ENCODE measurements at places on chromosomes 16 and 17.

- no peak for DNase-seq
Measured at GRCh38 chr16:4981473-4981872, 23.3 kb downstream of the SEC14L5 start.

GRCh38 chr17:35596072-35596471, 8.9 kb downstream of the AP2B1 start:
- DNase-seq: no peak

DNA sequence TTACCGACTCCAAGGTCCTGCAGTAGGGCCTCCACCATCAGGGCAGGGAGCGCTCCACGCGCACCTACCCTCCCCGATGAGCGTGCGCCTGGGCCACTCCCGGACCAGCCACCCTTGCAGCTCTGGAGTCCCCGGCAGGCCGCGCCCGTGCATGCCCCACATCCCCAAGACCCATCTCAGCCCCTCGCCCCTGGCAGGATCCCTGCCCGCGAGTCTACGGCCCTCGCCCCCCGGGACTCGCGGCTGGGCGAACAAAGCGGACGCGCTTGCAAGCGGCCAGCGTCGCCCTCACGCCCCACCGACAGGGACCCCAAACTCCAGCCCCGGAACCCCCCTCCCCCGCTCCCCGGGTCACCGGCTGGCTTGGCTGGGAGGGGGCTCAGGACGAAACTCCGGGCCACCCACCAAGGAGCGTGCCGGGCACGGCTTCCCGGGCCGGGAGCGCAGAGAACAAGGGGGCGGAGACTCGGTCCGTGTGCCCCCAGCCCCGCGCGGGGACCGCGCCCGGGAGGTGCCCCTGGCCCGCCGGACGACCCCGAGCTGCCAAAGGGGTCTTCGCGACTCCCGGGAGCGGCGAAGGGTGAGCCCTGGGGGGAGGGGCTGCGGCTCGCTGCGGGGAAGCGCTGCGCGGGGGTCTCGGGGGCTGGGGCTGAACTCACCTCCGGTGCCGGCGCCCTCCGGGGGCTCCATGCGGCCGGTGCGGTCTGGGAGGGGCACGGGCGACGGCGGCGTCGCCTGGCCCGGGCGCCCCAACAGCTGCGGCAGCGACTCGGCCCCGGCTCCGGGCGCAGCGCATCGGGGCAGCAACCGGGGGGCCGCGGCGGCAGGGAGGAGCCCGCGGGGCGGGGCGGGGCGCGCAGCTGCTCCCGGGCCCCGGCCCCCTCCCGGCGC, at the start of gene DBNDD1:
Gene DBNDD1 (minus strand): TSS at position 805 of the 891 bp plus-strand sequence. CDS start 115 bp downstream, at position 690.
- DNase-seq: no peak

DNA sequence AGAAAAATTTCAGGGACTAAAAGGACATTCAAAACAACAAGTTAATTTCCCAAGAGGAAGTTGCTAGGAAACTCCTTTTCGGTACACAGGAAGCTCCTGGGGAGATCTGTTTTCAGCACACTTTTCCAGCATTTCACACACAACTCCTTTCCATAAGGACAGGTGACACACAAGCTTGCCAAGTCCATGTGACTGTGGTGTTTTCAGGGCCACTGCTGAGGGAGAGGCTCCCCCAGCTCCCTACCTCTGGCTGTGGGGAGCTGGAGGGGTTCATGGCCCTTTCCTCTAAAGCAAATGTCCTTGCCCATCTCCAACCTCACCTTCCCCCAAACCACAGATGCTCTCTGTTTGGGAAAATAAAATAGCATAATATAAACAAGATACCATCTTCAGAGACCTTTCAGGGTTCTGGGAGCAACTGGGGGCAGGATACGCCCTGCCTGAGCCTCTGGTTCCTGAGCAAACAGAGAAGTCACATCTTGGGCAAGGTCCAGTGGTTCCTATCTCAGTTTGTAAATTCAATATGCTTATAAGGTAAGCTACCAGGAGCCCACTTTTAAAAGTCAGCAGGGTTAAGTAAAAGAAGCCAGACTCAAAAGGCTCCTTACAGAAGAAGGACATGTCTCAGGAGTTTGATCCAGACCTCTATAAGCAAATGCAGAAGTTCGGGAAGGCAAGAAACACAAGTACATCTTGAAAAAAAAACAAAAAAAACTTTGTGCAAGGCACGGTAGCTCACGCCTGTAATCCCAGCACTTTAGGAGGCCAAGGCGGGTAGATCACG, 3.0 kb downstream of the PDZD9 start:
- DNase-seq: no peak

DNA sequence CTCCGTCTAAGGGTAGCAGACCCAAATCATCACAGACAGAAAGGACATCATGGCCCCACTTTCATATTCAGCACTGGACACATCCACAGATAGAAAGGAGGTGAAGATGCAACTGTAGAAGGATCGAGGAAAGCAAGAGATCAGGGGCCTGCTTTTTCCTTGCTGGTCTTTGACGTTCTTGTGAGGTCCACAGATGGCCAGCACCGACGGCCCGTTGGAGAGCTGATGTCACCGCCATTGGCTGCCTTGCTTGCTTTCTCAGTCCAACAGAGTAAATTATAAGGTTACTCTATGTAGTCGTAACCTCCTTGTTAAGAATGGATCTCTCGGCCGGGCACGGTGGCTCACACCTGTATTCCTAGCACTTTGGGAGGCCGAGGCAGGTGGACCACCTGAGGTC, 5.1 kb upstream of the RBFOX3 start:
- no peak for DNase-seq

- DNase-seq: no peak
Measured at GRCh38 chr17:77566151-77566550, 392.4 kb upstream of the TNRC6C start.

DNA sequence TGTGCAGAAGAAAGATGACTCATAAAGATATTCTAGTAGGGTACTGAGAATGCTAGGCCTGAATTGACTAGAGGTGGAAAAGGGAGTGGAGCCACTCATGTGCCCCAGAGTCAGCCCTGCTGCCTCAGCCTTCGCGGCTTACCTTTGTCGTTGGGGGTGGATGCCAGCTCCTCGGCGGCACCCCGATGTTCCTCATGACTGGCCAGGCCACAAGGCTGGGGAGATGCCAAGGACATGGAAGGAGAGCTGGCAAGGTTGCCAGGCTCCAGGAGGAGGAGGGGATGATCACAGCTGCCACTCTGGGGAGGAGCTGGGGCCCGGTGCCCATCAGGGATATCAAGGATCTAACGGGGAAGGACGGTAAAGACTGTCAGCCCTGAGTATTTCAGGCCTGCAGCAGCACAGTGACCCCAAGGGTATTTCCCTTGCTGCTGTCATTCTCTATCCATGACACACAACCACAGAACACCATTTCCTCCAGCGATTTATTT, 9.7 kb upstream of the SLC35B1 start:
- no peak for DNase-seq

DNA sequence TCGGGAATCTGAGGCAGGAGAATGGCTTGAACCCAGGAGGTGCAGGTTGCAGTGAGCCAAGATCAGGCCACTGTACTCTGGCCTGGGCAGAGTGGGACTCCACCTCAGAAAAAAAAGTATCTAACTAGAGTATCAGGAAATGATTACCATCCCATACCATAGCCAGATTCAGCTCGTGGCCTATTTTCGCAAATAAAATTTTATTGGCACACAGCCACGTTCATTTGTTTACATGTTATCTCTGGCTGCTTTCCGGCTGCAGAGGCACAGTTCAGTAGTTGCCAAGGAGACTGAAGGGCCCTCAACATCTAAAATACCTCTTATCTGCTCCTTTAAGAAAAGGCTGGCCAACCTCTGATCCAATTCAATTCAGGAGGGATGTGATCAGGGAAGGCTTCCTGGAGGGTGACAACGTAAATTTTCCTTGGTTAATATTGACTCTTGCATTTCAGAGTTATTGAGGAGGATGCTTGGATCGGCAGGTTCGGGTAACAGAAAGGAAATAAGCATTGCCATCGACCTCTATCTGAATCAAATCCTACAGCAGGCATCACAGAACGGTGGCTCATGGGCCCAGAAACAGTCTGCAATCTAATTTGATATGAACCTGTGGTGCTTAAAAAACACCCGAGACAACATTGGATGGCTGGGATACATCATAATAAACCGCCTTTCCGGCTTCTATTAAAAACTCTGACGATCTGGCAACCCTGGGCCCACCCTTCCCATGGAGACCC, 73.8 kb downstream of the XYLT1 start:
- peak; percentile 35 for DNase-seq

DNA sequence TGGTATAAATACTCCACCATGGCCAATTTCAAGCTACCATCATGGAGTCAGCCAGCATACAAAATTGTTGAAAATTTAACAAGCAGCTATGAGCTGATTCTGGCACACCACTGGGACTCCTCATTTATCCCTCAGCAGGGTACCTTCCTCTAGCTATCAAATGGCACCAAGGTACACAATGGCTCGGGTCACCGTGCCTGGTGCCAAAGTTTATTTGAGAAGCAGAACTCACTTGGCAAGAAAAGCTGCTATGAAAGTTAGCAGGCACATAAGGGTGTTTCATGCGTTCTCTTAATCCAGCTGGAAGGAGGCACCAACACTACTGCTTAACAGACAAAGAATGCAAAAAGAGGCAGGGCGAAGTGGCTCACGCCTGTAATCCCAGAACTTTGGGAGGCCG, 51.6 kb downstream of the IKZF3 start:
- DNase-seq: no peak

DNA sequence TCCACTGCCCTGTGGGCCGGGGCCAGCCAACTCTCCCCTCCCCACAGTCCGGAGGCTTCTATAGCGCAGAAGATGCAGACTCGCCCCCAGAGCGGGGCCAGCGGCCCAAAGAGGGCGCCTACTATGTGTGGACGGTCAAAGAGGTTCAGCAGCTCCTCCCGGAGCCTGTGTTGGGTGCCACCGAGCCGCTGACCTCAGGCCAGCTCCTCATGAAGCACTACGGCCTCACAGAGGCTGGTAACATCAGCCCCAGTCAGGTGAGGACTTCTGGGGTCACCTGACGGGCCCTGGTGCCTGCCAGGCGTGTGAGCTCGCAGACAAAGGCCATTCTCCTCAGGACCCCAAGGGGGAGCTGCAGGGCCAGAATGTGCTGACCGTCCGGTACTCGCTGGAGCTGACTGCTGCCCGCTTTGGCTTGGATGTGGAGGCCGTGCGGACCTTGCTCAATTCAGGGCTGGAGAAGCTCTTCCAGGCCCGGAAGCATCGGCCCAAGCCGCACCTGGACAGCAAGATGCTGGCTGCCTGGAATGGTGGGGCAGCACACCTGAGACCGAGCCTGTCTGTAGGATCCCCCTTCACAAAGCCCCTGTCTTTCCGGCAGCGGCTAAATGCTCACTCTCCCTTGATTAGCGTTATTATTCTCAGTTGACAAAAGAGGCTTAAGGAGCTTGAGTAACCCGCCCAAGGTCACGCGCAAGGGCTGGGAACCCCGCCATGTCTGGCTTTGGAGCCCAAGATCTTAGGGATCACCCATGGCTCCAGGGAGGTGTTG, 3.9 kb downstream of the SPATA20 start:
- peak; percentile 84 for DNase-seq

- no peak for DNase-seq
Measured at GRCh38 chr16:66849021-66849420, 4.8 kb downstream of the CA7 start.

DNA sequence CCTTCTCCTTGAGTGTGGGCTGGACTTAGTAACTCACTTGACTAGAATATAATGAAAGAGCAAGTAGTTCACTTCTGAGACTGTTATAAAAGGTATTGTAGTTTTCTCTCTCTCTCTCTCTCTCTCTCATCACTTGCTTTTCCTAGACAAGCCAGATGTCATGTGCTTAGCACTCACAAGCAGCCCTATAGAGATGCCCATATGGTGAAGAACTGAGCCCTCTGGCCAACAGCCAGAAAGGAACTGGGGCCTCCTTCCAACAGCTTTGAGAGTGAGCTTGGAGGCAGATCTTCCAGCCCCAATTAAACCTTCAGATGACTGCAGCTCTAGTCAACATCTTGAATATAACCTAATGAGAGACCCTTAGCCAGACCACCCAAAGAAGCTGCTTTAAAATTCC, 440.5 kb downstream of the GRIN2A start:
- no peak for DNase-seq

- no peak for DNase-seq
Measured at GRCh38 chr16:556474-557173, 3.6 kb upstream of the PRR35 start.

DNA sequence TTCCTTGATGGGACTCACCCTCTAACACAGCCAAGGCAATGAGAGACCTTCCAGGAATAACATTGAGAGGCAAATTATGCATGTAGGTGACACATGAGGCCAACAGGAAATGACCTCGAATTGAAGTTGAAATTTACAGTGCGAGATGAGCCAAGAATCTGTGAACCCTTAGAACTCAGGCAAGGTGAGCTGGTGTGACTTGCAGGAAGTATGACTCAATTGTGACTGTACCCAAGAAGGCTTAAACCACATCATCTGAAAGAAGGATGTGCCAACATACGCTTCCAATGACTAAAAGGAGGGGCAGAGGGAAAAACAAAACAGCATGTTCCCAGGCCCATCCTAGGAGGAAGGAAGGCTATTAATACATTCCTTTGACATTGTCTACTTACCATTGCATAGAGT, 44.8 kb downstream of the PITPNC1 start:
- DNase-seq: no peak

GRCh38 chr17:49523706-49524472, 28.8 kb downstream of the NGFR start:
- no peak for DNase-seq

DNA sequence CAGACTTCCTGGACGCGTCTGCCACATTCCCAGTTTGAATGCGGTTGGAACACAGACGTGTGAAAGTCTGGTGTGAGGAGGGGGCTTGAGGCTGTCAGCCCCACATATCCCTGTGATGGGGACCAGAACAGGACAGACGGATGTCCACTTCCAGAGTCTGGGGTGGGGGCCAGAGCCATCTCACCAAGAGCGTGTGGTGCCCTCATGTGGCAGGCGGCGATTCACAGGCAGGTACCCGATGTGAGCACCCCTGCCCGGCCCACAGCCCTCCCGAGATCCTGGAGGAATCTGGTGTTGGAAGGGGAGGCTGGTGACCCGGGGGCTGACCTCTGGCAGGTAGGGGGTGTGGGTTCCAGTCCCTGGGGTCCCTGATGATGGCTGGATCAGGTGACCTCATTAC, 51.5 kb downstream of the ENGASE start:
- DNase-seq: no peak

DNA sequence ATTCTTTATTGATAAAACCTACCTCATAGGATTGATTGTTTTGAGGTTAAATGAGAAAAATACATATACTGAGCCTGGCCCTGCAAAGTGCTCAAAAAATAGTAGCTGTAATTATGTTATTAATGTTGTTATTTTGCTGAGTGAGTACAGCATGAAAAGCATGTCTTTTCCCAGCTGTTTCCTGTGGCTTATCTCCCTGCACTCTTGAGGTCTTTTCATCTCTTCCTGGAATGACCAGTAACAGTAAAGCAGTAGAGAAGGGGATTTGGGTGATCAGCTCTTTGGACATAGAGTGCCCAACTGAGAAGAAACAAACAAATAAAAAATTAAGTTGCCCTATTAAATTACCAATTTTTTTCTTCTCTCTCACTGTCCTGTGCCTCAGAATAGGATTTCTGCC, 53.7 kb downstream of the NFAT5 start:
- DNase-seq: no peak

- DNase-seq: peak; percentile 90
Measured at GRCh38 chr17:143785-144281, 6.5 kb downstream of the SCGB1C2 start.

DNA sequence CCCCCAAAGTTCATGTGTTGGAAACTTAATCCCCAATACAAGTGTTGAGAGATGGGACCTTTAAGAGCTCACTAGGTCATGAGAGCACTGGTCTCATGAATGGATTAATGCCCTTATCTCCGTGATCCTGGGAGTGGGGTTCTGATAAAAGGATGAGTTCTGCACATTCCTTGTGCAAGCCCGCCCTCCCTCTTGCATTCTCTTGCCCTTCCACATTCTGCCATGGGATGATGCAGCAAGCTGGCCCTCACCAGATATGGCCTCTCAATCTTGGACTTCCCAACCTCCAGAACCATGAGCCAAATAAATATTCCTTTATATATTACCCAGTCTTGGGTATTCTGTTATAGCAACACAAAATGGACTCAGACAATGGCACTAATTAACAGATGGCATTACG, 14.1 kb downstream of the GLG1 start:
- no peak for DNase-seq

Measured in heart right ventricle (tissue), 16 donors.